EL (cell line): ENCODE measurements at places on chromosomes 3 and 15.

- peak; percentile 55 for DNase-seq
Observed at GRCh38 chr15:44501768-44502366, 35.1 kb upstream of the EIF3J start.

DNA sequence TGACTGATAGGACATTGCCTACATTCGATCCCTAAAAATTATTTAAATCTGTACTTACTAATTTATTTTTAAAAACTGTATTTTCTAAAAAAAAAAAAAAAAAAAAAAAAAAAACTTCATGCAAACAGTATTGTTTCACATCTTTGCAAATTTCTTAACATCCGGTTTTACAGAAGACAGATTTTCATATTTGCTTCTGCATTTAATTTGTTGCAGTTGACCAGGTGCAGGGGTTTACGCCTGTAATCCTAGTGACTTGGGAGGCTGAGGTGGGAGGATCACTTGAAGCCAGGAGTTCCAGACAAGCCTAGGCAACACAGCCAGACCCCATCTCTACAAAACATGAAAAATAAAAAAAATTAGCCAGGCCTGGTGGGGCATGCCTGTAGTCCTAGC lies 6.4 kb upstream of the NFKBIZ start:
- no peak for DNase-seq

- no peak for DNase-seq
Observed at GRCh38 chr3:20608054-20608738, 422.2 kb upstream of the SGO1 start.

DNA sequence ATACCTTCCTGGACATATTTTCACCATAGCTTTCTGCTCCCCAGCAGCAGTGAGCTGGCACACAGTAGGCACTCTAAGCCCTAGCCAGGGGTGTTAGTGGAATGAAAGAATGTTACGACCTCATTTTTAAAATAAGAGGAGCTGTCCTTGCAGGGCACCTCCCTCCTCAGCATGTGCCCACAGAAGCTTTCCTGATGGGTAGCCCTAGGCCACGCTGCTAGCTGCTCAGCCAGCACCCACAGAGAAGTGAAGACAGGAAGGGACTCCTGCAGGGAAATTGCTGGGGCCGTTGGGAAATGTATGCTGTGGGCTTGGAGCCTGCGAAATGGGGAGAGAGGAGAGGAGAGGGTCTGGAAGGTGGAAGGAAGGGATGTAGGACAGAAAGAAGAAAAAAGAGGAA lies 87.3 kb upstream of the ANKRD34C start:
- DNase-seq: no peak
